Hindlimb muscle (tissue), 1 donor: ENCODE measurements at places on chromosomes 6 and 20.

- DNase-seq = no peak
These were observed 156.1 kb downstream of the DLL1 start for GRCh38 chr6:170134471-170135440.

DNA sequence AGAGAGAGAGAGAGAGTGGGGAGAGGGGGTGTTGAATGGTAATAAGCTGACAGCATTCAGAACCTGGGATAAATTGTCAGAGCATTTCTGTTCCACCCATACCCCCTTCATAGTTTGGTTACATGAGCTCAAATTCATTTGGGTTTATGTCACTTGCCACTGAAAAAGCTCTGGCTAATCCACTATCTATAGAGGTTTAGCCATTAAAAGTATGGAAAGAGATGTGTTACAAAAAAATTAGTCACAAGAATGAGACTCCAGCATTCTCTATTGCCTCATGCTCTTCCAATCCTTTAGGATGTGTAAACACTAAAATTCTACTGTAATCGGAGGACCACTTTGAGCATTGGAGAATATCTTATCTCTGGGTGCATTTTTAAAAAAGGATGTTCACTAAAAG lies 297.6 kb upstream of the TCF21 start:
- DNase-seq = no peak

- no peak for DNase-seq
These were observed 143.7 kb upstream of the PTPN1 start for GRCh38 chr20:50366270-50367103.

- DNase-seq = no peak
These were observed 3.1 kb upstream of the CCM2L start for GRCh38 chr20:32006841-32007786.

DNA sequence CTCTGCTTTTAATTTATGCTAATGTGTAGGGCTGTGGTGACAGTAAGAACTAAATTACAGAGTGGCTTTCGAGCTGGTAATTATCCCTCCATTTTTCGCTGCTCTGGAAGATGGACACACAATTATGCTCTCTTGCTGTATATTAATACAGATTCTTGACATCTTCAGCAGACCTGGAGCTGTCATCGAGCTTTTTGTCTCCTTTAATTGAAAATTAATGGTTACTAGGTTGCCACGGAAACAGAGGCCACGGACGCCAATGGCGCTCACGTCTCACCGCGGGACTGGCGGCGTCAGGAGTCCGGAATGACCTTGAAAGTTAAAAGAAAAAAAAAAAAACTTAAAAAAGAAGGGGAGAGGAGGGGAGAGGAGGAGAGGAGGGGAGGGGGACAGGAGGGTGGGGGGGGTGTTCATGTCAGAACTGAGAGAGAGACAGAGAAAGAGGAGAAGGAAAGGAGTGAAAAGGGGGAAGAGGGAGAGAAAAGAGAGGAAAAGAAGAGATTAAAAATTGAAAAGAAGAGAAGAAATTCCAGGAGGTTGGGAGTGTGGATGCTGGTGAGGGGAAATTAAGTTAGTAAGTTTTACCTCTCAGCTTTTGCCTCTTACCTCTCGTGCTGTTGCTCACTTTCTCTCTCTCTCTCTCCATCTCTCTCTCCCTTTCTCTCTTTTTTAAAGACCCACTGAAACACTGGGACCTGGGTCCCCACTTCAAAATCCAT lies 22.1 kb upstream of the FOXP4 start:
- no peak for DNase-seq

- DNase-seq = no peak
These were observed 16.1 kb downstream of the TP53INP2 start for GRCh38 chr20:34720266-34720665.

DNA sequence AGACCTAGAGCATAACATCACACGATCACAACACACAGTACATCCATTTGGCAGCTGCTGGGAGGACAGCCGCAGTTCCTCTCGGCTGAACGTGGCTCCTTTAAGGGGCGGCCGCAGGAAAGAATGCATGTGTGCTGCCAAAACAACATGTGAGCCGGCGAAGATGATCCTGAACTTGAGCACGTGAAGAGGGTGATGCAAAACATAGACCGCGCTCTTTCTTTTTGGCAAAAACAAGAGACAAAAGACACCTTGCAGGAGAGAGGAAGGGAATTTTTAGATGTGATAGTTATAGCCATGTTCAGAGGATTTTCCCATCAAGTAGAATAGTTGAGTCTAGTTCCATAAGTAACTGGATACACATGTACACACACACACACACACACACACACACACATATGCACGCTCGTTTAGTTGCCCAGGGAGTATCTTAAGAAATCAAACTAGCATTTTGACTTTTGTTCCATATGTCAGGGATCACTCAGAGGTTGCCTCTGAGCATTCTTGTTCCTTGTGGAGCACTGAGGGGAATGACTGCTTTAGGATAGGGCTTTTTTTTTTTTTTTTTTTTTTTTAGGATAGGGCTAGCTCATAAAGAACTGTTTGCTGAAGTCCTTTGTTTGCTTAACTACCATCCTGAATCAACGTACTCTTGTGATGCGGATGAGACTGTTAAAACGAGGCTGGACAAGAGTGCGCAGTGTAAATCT lies 21.7 kb upstream of the RANBP9 start:
- peak; percentile 89 for DNase-seq

GRCh38 chr6:29504961-29505360 lies 17.2 kb upstream of the MAS1L start:
- no peak for DNase-seq

- DNase-seq = no peak
These were observed 16.5 kb upstream of the UBE2J1 start for GRCh38 chr6:89368999-89369398.

DNA sequence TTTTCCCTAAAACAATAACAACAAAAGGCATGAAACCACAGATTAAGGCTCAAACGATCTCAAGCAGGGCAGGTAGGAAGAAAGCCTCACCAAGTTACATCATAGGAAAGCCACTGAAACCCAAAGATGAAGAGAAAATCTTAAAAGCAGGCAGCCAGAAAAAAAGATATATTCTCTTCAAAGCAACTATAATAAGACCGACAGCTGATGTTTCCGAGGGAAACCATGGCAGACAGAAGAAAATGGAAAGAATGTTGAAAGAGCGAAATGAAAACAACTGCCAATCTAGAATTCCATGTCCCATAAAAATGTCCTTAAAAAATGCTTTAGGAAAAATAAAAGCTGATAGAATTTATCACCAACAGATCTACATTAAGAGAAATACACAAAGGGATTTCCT lies 161.5 kb upstream of the THBS2 start:
- no peak for DNase-seq

- DNase-seq = no peak
These were observed 22.2 kb downstream of the CARMIL1 start for GRCh38 chr6:25301362-25301761.

- no peak for DNase-seq
These were observed 143.9 kb downstream of the WDR27 start for GRCh38 chr6:169557887-169558286.

- no peak for DNase-seq
These were observed 29.8 kb downstream of the KIF6 start for GRCh38 chr6:39695447-39695846.

GRCh38 chr6:166768761-166769160 lies 141.7 kb upstream of the RPS6KA2 start:
- DNase-seq = no peak

DNA sequence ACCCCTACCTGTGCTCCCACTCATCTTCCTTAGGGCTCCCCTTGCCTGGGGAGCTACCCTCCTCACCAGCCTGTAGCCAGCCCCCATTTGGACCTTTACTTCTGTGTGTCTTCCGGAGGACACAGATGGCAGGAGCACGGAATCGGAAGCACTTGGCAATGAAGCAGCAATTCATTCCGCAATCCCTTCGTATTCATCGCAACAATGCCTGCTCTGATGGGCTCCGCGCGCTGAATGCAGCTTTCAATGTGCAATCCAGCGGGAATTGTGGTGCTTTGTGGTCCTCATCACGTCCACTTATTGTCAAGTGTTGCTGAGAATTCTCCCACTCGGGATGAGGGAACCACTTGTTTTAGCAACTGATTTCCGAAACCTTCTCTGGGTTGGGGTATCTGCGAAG lies 336.0 kb downstream of the DHX35 start:
- no peak for DNase-seq

- DNase-seq = no peak
These were observed 32.9 kb downstream of the DCBLD1 start for GRCh38 chr6:117515326-117515725.

- no peak for DNase-seq
These were observed 52.8 kb downstream of the NPEPL1 start for GRCh38 chr20:58745391-58745790.

GRCh38 chr6:136550330-136551071 lies at the start of gene MAP7:
Gene MAP7, minus strand, starts transcription at chr6:136550422. Its CDS starts 14 bp downstream, at chr6:136550408.
- peak; percentile 29 for DNase-seq

DNA sequence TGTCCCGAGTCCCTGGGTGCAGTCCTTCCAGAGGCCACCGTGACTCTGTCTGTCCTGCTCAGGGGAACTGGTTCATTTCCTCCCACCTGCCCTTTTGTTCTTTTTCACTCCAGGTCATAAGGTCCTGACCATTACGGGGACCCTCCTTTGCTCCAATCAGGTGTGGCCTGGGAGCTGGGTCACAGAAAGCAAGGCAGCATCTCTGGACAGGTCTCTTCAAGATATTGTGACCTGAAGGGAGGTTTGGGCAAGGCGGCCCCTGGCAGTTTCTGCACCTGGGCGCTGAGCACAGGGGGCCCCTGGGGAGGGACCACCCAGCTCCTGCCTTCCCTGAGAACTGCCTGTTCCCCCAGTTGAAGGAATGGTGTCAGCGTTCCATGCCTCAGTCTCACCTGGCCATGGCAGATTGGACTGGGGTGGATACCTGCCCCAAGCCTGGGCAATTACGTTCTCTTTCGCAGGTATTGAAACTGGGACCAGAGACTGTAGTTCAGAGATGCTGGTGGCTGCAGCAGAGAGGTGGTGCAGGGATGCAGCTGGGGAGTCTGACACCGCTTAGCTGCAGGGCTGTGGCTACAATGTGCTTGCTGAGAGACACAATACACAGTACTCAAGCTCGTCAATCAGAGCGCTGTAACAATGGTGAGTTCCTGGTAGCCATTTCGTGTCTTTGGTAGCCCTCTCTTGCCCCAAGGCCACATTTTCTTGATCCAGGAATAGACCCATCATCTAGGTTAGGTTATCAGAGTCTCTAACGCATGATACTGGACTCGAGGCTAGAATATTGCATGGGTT lies 15.6 kb upstream of the NELFCD start:
- DNase-seq = no peak

DNA sequence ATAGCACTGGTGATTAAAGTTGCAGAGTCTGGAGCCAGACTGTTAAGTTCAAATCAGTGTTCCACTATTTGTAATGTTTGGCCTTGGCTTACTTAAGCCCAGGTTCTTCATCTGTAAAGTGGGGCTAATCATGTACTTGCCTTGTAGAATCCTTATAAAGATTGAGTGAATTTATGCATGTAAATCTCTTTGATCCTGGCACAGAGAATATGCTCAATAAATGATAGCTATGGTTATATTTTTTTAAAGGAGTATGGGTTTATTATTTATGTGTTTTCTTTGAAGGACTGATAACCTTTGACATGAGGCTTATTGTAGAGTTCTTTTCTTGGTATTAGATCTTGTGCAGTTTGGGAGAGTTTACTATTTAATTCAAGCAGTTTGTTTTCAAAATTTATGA lies 89.5 kb downstream of the CDKAL1 start:
- DNase-seq = no peak

DNA sequence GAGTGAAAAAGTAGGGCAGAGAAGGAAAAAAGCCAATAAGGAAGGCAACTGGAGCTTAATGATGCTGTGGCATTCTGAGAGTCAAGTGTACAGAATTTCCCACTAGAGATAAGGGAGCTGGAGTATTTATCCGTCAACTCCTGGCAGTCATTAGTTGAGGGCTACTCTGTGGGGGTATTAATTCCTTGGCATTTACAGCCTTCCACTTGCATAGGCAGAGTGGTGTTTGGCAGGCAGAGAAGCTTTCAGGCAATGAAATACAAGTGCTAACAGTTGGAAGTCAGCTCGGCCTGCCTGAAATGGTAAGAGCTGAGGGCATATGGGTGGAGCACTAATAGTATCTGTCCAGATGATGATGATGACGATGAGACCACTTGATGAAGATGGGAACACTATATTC lies 207.3 kb upstream of the FLRT3 start:
- DNase-seq = no peak

DNA sequence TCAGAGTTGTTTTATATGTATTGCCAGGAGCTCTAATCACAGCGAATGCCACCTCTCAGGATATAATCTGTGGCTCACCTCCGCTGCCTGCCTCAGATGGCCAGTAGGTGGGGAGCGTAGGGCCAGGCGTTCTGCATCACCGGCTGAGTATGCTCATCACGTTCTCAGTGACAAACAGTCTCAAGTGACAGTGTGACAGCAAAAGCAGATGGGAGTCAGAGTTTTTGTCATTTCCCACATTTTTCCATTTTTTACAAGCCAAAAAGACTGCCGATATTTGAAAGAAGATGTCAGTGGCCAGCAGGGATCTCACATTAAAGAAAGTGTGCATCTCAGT lies 208.7 kb downstream of the ALDH8A1 start:
- DNase-seq = no peak

DNA sequence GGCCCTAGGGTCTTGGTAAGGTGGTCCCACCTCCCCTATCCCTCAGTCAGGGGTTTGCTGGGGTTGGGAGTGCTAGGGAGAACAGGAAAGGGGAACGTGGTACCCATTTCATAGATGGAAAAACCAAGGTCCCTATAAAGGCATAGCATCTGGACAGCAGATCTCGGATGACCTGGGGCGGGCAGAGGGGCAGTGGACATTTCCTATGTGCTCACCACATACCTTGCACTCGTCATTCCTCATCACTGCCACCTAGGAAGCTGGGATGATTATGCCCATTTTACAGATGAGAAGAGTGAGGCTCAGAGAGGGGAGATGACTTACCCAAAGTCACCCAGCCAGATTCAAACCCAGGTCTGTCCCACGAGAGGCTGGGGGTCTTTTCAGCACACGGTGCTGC lies 12.1 kb downstream of the MYLK2 start:
- no peak for DNase-seq

DNA sequence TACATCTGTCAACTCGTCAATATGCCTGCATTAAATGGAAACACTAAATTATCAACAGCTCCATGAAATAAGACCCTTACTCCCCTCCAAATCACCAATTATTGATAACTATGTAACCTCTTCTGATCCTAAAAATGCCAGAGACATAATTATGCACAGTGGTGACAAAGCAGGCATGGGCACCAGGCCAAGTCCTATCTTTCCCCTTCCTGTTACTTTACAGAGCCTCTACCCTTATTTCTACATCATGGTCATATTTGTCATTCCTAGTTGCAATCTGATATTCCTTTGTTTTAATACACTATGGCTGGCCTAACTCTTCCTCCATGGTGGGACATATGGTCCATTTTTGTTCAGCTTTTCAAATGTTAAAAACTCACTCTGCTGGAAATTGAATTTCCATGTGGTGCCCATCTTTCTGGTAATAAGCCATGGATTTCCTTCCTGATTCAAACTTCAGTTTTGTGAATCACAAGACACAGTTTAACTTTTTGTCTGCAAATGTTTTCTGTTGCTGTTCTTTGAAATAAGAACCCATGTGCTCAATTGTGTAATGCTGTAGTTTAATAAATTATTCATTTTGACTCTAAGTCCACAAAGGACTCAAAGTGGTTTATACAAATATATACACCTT lies 41.8 kb upstream of the ARFGEF2 start:
- DNase-seq = no peak

GRCh38 chr20:3797592-3798372 lies 1.7 kb downstream of the CDC25B start:
- DNase-seq = no peak

GRCh38 chr6:155248008-155249001 lies 15.5 kb upstream of the CLDN20 start:
- peak; percentile 32 for DNase-seq
